ENCODE measurements at places on chromosomes 7 and 10.

GRCh38 chr7:47478017-47478344 is 103.9 kb downstream of the TNS3 start:
- DNase-seq: no peak

- DNase-seq: no peak
These were observed 93.5 kb downstream of the KMT2E start for GRCh38 chr7:105107458-105107857.

DNA sequence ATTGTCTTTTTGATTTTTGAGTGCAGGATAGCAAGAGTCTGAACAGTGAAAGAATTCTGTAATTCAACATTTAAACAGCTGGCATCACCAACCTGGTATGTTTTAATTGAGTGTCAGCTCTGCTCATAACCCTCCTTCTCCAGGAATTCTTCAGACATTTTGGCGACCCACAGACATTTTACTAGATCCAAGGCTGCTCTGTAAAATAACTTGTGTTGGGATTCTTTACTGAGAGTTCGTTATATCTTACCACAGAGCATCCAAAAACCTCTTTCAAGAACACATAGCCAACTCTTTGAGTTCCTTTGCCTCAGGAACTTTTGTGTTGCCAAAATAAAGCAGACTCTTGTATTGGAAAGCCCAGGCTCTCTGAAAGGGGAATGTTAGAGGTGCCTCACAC is 27.7 kb upstream of the SORCS3 start:
- DNase-seq: no peak

DNA sequence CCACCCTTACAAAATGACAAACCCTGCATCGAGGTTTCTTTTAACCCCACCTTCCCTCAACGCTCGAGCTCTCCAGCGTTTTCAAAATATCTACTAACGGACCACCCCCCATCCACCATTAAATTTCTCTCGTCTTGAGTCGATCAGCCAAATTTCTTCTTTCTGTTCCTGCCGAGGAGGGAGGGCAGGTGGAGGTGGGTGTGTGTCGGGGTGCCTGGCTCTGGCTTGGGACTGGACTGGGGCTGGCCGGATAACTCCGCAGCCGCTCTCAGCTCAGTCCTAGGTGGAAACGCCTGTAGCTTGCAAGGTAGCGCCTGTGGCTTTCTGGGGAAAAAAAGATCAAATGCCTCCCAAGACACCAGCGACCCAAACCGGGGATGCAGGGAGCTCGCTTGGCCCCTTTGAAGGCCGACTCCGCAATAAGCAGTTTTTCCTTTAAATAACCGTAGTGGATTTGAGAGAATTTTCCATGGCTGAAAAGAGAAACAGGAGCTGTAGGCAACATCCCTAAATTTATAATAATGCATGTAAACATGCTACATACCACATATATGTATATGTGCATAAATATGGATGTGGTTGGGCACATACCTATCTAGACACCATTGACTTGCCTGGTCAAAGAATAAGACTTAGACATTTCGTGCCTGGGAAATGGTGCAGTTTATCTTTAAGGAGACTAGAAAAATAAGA is 1.9 kb upstream of the TMEM178B start:
- no peak for DNase-seq

- no peak for DNase-seq
These were observed 11.6 kb upstream of the TMEM72 start for GRCh38 chr10:44899450-44900080.

GRCh38 chr10:69332278-69333010 is 54.1 kb downstream of the HK1 start:
- no peak for DNase-seq

DNA sequence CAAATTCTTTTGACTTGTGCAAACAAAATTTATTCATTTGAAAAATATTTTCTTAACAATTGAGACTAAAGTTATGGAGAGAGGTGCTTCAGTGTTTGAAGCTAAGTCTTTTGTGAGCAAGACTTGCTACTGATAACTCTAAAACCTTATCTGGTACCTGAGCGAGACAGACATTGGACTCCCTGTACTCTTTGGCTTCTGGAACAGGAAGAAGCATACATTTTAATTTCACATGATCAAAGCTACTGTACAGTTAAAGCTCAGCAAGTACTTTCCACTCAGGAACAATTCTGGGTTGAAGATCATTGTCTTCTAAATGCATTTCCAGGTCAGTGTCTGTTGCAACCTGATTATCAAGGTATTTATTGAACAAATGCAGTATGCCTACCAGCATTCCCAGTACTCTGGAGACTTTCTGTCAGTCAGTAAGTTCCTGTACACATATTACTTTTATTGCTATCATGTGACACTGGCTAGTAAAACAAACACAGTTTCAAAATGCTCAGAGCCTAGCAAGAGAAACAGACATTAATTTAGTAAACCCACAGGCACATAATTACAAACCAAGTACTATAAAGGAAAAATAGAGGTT is 42.4 kb downstream of the CABCOCO1 start:
- no peak for DNase-seq

DNA sequence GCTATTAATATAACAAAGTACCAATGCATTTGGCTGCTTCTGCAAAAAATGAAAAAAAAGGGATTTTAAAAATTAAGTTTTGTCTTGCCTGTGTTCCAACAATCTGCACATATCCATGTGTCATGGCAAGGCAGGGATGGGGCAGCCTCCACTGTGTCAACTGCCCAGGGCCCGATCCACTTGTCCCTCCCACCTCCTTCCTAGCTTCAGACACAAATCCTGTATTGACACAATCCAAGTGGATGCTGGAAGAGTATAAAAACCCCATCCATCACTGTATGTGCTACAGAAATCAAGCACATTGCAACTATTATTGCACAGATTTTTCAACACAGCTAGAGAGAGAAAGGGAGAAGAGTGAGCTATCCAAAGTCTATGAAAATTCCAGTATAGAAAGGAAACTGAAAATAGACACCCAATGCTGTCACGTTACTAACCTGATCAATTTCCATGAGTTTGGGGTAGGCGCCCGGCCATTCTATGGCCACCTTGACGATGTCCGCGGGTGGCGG is 106.4 kb downstream of the ELMO1 start:
- no peak for DNase-seq

DNA sequence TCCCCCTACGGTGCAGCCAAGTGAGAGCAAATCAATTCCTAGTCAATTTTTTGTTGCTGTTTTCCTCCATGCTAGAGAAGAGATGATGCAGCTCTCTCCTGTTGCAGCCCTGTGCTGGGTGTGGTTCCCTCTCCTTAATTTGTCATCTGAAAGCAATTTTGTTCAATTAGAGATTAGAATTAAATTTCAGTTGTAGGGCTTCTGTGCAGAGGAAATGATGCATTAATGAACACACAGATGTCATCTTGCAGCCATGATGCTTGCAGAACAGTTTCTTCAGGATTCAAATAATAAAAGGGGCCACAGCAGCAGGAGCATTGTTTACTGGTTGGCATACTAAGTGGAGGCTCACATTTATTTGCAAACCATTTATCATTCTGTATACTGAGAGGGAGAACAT is 266.0 kb downstream of the AUTS2 start:
- DNase-seq: no peak

GRCh38 chr7:26457696-26458327 is 166.2 kb downstream of the SNX10 start:
- no peak for DNase-seq

- DNase-seq: no peak
These were observed 8.1 kb downstream of the SKIDA1 start for GRCh38 chr10:21517134-21518031.

DNA sequence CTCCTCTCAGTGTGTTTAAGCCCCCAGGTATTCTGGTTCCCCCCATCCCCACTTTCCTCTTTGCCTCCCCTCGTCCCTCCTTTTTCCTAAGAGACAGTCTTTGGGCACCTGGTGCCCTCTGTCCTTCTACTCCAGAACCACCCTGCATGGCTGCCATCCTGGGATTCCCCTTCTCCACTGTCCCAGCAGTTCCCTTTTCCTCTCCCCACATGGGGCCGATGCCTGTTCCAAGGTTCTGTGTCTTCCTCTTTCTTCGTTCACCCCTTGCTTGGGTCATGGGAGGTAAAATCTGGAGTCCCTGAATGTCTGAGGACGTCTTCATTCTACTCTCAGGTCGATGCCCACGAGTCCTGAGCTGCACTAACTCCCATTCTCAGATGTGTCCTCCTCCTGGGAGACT is 120.8 kb downstream of the TAX1BP1 start:
- DNase-seq: no peak

- DNase-seq: no peak
These were observed 482.6 kb downstream of the DNAJB6 start for GRCh38 chr7:157819455-157819807.

GRCh38 chr10:79202188-79203013 is 133.6 kb downstream of the ZMIZ1 start:
- no peak for DNase-seq

- DNase-seq: no peak
These were observed 1.1 kb downstream of the ATG9B start for GRCh38 chr7:151023232-151023631.

- no peak for DNase-seq
These were observed 4.9 kb downstream of the AEBP1 start for GRCh38 chr7:44108768-44109750.

DNA sequence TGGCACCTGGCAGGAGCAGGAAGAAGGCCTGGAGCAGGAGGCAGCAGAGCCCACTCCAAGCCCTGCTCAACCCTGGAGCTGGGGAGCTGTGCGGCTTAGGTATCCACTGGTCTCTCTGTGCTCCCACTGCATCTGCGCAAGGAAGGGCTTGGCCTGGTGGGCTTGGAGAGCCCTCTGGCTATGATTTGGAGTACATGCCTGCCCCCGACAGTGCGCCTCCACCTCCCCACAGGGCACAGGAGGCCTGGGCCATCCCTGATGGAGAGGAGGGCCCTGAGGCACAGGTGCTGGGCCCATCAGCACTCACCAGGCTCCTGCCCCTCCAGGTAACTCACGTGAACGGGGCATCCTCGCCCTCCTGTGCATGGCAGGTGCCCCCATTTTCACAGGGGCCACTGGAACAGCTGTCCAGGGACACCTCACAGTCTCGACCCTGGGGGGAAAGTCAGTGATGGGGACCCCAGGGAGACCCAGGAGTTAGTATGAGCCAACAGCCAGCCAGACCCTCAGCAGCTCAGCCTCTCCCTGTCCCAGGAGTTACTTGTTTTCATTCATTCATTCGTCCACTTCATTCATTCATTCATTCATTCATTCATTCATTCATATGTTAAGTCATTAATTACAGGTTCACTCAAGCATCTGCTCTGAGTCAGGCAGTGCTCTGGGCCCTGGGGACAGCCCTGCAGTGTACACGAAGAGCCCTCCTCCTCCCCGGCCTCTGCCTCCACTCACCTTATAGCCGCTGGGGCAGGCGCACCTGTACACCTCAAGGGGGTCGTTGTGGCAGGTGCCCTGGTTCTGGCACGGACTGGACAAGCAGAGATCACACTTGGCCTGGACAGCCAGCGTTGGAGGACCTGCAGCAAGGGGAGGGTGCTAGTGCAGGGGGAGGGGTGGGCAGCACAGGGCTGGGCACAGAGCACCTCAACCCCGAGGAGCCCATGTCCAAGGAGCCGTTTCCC is 167.2 kb downstream of the SLIT1 start:
- no peak for DNase-seq

GRCh38 chr10:6044751-6045313 is 17.3 kb downstream of the IL2RA start:
- DNase-seq: no peak

DNA sequence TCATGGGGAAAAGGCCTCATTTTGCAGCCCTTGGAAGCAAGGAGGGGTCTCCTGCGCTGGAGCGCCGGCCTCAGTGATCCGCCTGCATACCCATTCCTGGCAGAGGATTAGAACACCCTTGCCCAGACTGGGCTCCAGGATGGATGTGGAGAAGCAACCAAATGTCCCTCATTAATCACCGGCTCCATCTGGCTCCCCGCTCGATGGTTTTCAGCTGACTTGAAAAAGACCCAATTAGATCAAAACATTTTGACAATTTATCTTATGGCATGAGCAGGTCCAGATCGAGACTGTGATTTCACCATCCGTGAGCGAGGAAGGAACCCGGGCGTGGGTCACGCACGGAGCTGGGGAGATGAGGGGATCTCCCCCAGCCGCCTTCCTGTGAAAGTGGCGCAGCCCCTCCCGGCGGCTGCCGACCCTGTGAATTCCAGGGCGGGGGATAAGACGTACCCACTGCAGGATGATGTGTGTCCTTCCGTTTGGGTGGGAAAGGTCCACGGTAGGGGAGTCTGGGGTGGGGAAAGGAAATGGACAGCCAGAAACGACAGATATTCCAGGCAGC is 141.6 kb downstream of the EMX2 start:
- DNase-seq: no peak

- DNase-seq: no peak
These were observed 233.4 kb downstream of the PTN start for GRCh38 chr7:137110091-137110509.

GRCh38 chr7:463362-463781 is 56.3 kb downstream of the PDGFA start:
- no peak for DNase-seq

GRCh38 chr10:68992636-68993440 is 4.2 kb downstream of the KIFBP start:
- DNase-seq: no peak

GRCh38 chr7:122183106-122183505 is 39.1 kb upstream of the AASS start:
- no peak for DNase-seq

DNA sequence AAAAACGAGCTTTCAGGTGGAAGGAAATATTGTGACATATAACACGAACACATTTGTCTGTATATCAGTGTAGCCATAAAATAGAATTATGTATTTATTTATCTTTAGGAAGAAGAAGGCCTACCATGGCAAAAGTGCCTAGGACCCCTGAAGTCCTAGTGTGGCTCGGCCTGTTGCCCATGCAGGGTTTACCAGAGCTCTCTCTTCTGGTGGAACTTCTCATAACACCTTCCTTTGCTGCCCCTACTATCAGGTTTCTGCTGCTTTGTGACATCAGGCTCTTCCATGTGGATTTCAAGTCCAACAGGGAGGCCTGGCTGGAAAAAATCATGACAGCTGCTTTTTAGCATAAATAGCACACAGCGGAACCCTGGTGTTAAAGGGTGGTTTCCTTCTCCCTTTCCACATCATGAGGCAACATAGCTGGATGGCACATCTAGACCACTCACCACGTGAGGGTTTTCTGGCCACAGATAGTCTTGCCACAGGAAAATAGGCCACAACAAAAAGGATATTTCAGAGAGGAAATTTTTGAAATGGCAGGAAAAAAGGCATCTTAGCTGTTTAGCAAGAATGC is 44.8 kb upstream of the ADO start:
- no peak for DNase-seq

GRCh38 chr7:2019711-2020511 is 212.8 kb downstream of the MAD1L1 start:
- DNase-seq: no peak

GRCh38 chr7:94431619-94432280 is 37.1 kb downstream of the COL1A2 start:
- no peak for DNase-seq

GRCh38 chr7:149664666-149665065 is 108.7 kb downstream of the ZNF467 start:
- no peak for DNase-seq

DNA sequence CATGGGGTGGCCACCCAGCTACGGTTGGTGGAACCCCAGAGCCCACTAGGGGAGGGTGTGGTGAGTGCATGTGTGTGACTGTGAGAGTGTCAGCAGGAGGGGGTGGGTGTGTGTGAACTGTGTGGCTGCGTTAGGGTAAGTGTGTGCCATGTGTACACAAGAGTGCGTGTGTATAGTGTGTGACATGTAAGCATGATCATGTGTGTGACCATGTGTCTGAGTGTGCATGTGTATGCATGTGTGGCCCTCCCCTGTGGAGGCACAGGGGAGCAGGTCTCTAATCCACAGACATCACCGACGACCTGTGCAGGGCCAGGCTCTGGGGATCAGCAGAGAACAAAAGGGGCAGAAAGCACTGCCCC is 3.5 kb upstream of the CFAP46 start:
- DNase-seq: no peak

GRCh38 chr7:8818406-8818805 is 385.0 kb downstream of the NXPH1 start:
- DNase-seq: no peak

Measured in activated naive CD4-positive, alpha-beta T cell (primary cell).